Activated CD4-positive, alpha-beta memory T cell treated with anti-CD3 and anti-CD28 coated beads for 36 hours (primary cell): ENCODE measurements at places on chromosomes 12 and 14. TPM values are rescaled to one million over a fixed set of nuclear protein-coding genes. Genes with fewer than 3 reads are reported as not detected.

DNA sequence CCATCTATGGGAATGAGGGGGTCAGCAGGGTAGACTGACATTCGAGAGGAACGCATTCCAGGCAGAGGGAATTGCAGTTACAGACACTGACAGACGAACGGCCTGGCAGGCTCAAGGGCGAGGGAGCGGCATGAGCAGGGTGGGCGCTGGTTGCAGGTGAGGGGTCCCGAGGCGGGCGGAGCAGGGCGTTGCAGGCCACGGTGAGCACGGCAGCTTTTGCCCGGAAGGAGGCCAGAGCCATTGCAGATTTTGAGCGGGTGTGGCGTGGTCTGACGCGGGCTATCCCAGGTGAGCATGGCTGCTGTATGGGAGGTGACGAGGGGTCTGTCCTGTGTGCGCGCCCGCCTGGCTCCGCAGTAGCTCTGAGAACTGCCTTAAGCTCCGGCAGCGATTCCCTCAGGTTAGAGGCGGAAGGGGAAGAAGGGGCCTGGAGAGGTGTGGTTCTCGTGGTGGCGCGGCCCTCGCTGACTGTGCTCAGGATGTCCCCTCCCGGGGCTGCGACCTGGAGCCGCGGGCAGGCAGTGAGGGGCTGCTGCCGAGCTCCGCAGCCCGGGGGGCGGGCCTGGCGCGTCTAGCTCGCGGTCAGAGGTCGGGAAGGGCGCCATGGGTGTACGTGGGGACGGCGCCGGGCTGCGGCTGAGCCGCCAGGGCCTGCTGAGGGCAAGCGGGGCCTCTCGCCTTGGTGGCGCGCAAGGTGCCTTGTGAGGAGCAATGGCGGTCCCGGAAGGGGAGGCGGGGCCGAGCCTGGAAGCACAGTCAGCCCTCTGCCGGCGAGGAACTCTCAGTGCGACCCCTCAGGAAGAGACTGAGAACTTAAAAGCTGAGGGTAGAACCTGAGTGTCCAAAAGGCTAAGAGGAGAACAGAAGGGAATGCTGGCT, 177.1 kb downstream of the CACNA1C start:
- no peak for DNase-seq

- no peak for DNase-seq
Measured at GRCh38 chr14:76834241-76834661, 8.0 kb downstream of the LRRC74A start.

DNA sequence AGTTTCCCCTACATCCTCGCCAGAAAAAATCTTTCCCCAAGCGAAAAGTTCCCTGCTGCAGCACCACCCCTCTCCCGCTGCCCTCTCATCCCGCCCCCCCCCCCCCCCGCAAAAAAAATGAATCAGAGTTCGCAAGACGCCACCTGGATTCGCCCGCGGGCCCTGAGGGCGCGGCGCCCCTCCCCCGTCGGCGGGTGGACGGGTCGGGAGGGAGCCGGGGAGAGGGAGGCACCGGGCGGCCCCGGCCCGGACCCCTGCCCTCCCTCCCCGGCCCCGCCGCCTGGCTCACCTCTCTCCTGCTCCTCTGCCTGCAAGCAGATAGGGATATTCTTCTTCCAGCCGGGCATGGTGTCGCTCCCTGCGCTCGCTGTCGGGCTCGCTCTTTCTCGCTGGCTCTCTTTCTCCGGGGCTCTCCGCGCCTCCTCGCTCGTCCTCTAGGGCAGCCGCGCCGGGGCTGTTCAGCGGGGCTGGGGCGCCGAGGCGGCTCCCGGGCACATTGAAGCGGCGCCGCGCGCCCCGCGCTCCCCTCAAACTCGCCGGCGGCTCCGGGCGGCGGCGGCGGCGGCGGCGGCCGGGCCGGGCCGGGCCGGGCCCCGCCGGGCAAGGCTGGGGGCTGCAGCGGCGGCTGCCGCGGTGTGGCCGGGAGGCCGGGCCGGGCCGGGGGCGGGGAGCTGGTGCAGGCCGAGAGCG, 200.3 kb upstream of the CAND1 start:
- DNase-seq, result peak; percentile 52

DNA sequence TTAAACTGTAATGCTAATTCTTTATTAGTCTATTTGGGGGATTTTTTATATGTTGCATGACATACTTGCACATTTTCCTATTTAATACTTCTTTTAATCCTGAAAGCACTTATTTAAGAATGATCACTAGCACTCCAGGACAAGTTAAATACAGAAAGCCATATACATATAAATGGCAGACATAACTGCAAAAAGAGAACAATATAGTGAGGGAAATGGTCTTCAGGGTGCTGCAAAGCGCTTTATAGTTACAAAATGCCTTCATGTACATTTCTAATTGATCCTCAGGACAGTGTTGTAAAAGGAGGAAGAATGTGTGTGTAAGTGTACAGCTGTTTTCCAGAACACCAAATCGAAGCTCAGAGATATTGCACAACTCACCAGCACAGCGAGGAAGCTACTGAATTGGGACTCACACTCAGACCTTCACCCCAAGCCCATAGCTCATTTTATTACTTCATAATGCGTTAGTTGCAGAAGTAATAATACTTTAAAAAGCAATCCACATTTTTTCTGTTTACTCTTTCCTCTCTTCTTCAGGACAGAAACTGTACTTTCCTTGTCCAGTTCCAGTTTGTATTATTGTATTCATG, 428.2 kb downstream of the RAD51B start:
- DNase-seq, result no peak

DNA sequence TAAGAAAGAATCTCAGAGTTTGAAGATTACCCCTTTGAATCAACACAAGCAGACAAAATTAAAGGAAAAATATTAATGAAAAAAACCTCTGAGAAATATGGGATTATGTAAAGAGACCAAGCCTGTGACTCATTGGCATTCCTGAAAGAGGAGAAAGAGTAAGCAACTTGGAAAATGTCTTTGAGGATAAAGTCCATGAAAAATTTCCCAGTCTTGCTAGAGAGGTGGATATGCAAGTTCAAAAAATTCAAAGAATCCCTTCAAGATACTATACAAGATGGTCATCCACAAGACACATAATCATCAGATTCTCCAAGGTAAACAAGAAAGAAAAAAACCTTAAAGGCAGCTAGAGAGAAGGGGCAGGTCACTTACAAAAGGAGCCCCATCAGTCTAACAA, 13.3 kb downstream of the SLCO1B1 start:
- no peak for DNase-seq

Gene ZNF84
- total RNA-seq, result 10.1 TPM

Gene LRRC10
- total RNA-seq, result not detected
